H9 (cell line): ENCODE measurements at places on chromosomes 7 and 10. TPM values are rescaled to one million over a fixed set of nuclear protein-coding genes. Genes with fewer than 3 reads are reported as not detected.

PON2 gene
- total RNA-seq = 23.8 and 26.7 TPM in 2 replicates

INHBA gene
- total RNA-seq = 1.6 and 1.7 TPM in 2 replicates

SP8 gene
- total RNA-seq = 3.5 TPM in 2 replicates

GIMAP6 gene
- not detected in 2 replicates for total RNA-seq

NUTM2D gene
- 2.3 and 3.5 TPM in 2 replicates for total RNA-seq

NKX1-2 gene
- 14.9 and 15.3 TPM in 2 replicates for total RNA-seq

DNA sequence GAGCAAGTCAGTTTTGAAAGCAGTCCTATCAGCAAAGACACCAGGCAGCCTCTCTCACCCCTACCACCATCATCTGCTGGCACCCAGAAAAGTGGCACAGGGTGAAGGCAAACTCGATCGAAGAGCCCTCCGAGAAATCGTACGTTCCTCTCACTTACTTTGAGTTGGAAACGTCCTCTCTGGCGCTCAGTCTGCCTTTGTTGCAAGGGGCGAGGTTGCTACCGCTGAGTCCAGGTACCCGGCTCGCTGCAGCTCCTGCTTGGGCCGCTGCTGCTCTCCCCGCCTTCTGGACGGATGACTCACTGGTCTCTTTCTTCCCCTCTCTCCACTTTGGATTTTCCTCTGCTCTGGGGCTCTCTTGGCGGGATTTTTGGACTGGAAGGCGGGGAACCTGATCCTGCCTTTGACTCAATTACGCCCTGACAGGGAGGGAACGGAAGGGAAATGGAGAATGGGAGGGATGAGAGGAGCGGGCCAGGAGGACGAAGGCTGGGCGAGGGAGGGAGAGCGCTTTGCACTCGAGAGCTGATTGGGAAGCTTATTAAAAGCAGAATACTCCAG is at the start of gene PTN:
Gene PTN, minus strand, starts transcription at position 453 of the 561 bp plus-strand sequence. CDS start 88,760 bp downstream, outside the sequence.
- no peak within 1 kb of the TSS for H3K27ac ChIP-seq
- peaks cover 9% of the 10 kb centered on the region for H3K36me3 ChIP-seq
- H3K27me3 ChIP-seq = no peaks in the 10 kb centered on the region
- peak; percentile 76 for DNase-seq

DNA sequence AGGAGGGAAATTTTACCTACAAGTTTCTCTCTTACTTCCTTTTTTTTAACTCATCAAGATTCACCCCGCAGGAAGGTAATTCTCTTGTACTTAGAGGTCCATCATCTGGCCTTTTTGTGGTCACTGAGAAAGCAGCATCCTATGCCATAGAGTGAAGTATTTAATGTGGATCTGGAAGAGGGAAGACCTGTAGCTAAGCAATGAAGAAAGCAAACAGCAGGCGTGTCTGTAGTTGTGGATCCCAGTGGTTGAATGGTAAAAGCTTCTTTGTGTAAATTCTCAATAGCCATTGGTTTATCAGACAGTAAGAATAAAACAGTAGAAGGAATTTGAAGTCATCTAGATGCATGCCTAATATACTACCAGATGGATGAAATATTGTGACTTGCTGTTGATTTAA is 196.4 kb downstream of the ANKRD7 start:
- DNase-seq = no peak
- no peaks in the 10 kb centered on the region for H3K27me3 ChIP-seq
- H3K36me3 ChIP-seq = no peaks in the 10 kb centered on the region
- H3K4me1 ChIP-seq = no peaks in the 10 kb centered on the region

DNA sequence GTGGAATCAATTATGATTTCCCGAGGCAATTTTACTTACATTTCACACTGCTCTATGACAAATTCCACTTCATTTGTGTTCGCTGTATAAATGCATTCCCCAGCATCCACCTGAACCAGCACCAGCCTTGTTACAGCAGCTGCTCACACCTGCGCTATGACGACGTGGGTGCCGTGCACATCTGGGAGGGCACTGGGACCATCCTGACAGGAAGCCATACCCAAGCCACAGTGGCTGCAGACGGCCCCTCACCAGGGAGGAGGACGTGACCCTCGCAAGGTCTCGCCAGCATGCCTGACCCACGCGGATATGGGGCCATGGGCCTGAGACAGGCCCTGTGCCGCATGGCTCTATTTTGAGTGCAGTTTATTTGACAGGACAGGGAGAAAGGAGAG is 201.3 kb downstream of the MAD1L1 start:
- no peaks in the 10 kb centered on the region for H3K4me1 ChIP-seq
- H3K4me3 ChIP-seq = no peak overlapping the region
- no peaks in the 10 kb centered on the region for H3K27me3 ChIP-seq
- DNase-seq = no peak
- no peak overlapping the region for H3K27ac ChIP-seq

GRCh38 chr7:83060218-83060617 is 102.5 kb downstream of the PCLO start:
- H3K4me1 ChIP-seq = no peaks in the 10 kb centered on the region
- no peaks in the 10 kb centered on the region for H3K27me3 ChIP-seq
- H3K27ac ChIP-seq = no peak overlapping the region
- H3K4me3 ChIP-seq = no peak overlapping the region
- H3K36me3 ChIP-seq = no peaks in the 10 kb centered on the region

GRCh38 chr7:16795624-16796023 is 9.2 kb downstream of the AGR2 start:
- no peak overlapping the region for H3K27ac ChIP-seq
- H3K4me3 ChIP-seq = no peak overlapping the region
- DNase-seq = no peak

DNA sequence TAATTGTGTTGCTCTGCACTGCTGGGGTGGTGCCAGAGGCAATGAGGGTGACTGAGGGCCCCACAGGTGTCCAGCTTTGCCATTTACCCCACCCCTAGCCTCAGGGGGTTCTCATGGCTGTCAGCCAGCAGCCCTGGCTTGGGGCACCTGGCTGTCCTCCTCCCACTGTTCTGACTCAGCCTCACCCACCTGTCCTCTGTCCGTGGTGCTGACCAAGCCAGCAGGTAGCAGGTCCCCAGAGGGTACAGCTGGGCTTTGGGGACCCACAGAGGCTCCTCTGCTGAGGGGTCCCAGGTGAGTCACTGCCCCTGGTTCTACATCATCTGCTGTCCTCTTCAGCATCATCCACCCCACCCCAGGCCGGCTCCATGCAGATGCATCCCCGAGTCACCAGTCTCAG is 32.2 kb upstream of the ZNF716 start:
- H3K4me1 ChIP-seq = no peaks in the 10 kb centered on the region
- DNase-seq = no peak

DNA sequence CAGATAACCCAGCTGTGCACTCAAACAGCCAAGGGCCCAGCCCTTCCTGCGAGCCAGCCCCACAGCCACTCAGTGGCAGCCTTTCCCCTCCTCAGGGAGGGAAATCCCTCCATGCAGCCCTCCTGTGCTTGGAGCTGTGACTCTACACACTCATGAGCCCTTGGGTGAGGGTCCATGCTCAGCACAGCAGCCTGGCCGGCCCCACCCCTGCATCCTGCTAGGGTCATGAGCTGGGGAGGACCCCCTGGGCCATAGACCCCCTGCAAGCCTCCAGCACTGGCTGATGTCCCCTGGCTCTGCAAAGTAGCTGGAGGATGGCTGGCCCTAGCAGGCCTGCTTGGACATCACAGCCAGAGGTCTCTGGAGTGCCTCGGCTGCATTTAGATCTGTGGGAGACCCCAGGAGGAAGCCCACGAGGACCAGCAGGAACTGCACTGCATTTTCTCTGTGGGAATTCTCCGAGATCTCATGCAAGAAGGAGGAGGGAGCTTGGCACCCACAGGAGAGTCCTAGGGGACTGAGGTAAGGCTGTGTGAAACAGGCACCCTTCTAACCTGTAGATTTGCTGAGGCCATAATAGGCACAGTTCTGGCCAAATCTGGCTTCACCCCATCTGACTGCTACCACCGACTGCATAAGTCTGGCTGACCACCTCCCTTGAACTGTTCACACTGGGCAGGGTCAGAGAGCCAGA is 17.4 kb downstream of the TMEM273 start:
- DNase-seq = no peak
- H3K4me3 ChIP-seq = no peak overlapping the region
- no peaks in the 10 kb centered on the region for H3K4me1 ChIP-seq
- H3K27ac ChIP-seq = no peak overlapping the region

DNA sequence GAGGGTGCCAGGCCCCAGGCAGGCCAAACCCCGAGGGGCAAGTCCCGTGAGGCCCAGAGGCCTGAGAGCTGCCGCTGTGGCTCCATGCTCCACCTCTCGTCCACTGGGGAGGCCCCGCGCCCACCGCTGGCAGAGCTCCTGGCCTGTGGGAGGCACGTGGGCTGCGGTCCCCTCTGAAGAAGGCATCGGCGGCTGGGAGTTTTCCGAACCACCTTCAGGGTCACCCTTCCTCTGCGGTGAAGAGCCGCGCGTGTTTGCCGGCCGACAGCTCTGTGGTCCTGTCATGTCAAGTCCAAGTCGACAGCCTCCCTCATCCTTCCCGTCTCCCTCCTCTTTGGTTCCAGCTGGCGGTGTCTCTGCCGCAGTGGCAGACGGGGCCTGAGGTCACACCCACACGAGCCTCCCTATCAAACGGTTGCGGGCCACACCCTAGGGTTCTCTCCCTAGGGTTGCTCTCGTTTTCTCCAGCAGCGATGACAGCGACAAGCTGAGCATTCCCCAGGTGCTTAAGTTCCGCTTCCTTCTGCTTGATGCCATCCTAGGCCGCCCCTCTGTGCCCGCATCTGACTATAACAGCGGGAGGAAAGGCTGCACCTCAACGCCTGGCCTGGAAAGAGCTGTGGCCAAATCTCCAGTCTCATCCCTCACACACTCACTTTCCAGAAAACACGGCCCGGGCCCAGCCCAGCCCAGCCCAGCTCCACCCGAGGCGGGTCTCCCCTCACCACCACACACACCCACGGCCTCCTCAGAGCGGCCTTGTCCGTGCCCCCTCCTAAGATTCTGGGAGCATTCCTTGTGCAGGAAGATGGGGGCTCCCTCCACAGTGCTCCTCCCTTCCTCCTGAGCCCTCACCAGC is 185.0 kb downstream of the ELFN1 start:
- DNase-seq = peak; percentile 31
- H3K36me3 ChIP-seq = 0 out of 2 replicates have a peak, but pooled peaks cover 4% of the 10 kb centered on the region
- H3K27ac ChIP-seq = no peak overlapping the region
- no peak overlapping the region for H3K4me3 ChIP-seq

DNA sequence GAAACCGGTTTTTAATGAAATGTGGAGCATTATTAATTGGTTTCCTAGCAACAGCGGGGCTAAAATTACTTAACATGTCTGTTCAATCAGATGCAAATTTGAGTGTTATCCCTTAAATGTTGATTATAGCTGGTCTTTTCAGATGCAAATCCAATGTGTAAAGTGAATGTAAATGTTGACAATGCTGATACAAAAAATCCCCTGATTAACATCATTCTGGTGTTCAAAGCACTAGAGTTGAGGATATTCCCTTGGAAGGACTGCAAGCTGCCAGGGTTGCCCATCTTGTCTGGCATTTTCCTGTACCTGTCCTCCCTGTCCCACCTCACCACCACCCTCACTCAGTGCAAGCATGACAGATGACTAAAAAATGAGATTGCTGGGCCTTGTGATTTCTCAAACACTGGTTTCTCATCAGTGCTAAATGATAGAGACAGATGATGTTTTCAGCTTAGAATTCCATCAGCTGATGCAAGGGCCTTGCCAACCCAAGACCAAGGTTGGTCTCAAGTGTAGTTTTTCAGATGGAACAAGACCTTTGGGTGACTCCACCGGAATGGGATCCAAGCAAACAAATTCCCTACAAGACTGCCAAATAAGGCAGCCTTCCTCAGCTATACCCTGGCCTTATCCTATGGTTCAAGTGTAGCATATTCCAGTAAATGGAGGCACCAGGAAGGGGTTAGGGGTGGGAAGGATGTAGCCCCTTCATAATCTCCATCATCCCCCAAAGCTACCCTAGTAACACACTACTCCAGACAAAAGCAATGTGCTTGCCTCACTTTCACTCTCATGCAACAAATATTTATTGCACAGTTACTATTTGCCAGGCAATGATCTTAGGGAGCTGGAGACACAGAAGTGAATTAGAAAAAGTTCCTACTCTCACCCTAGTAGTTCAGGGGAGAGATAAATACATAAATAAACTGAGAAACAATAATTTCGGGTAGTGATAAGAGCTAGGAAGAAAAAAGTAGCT is 54.9 kb downstream of the JAZF1 start:
- H3K4me1 ChIP-seq = peaks cover 14% of the 10 kb centered on the region; the same call in 1 of the 2 replicates
- DNase-seq = no peak
- peaks cover 8% of the 10 kb centered on the region for H3K36me3 ChIP-seq
- peak overlapping the region; percentile 54; the same call in 1 of the 3 replicates for H3K4me3 ChIP-seq

DNA sequence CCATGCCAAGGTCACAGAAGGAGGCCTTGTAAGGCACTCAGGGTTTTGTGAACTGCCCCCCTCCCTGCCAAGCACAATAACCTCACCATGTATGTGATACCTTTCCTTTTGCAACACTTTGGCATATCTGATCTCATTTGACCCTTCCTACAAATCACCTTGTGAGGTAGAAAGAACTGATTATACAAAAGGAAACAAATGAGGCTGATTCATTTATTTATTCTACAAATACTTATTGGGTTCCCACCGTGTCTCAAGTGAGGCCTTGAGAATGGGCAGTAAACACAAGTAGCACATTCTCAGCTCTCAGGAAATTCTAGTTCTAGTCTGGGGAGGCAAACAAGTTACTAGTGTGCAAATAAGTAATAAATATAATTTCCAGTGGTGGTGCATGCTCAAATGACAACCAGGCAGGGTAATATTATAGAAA is 19.6 kb downstream of the PLCE1 start:
- no peaks in the 10 kb centered on the region for H3K27me3 ChIP-seq
- no peaks in the 10 kb centered on the region; the same call in 1 of the 2 replicates for H3K36me3 ChIP-seq
- no peak overlapping the region for H3K4me3 ChIP-seq
- no peaks in the 10 kb centered on the region; the same call in 1 of the 2 replicates for H3K4me1 ChIP-seq
- H3K27ac ChIP-seq = no peak overlapping the region
- no peak for DNase-seq

- 0 out of 3 replicates have a peak, but pooled peaks cover 3% of the 10 kb centered on the region for H3K36me3 ChIP-seq
- peaks cover 5% of the 10 kb centered on the region; the same call in 1 of the 2 replicates for H3K4me1 ChIP-seq
- H3K27me3 ChIP-seq = no peaks in the 10 kb centered on the region
- H3K27ac ChIP-seq = no peak overlapping the region
- H3K4me3 ChIP-seq = no peak overlapping the region
These were observed 156.1 kb downstream of the DKK1 start for GRCh38 chr10:52469970-52470705.

- peaks cover 21% of the 10 kb centered on the region; the same call in 1 of the 2 replicates for H3K27me3 ChIP-seq
- H3K4me3 ChIP-seq = peak overlapping the region; percentile 93
- H3K36me3 ChIP-seq = no peaks in the 10 kb centered on the region
- DNase-seq = peak; percentile 38
- H3K4me1 ChIP-seq = no peaks in the 10 kb centered on the region
- H3K27ac ChIP-seq = no peak overlapping the region
These were observed 1.5 kb downstream of the C1QL3 start for GRCh38 chr10:16519908-16520861.
